MV-4-11 (cell line): ENCODE measurements at places on chromosomes 12 and 14.

- DNase-seq = no peak
Observed at GRCh38 chr12:47731723-47732122, 6.4 kb upstream of the ENDOU start.

- no peak for DNase-seq
Observed at GRCh38 chr12:31233061-31233730, 92.8 kb downstream of the SINHCAF start.

- no peak for DNase-seq
Observed at GRCh38 chr14:68783408-68784225, 9.2 kb downstream of the ZFP36L1 start.

GRCh38 chr14:102408724-102409123 is 46.0 kb downstream of the TECPR2 start:
- DNase-seq = no peak

DNA sequence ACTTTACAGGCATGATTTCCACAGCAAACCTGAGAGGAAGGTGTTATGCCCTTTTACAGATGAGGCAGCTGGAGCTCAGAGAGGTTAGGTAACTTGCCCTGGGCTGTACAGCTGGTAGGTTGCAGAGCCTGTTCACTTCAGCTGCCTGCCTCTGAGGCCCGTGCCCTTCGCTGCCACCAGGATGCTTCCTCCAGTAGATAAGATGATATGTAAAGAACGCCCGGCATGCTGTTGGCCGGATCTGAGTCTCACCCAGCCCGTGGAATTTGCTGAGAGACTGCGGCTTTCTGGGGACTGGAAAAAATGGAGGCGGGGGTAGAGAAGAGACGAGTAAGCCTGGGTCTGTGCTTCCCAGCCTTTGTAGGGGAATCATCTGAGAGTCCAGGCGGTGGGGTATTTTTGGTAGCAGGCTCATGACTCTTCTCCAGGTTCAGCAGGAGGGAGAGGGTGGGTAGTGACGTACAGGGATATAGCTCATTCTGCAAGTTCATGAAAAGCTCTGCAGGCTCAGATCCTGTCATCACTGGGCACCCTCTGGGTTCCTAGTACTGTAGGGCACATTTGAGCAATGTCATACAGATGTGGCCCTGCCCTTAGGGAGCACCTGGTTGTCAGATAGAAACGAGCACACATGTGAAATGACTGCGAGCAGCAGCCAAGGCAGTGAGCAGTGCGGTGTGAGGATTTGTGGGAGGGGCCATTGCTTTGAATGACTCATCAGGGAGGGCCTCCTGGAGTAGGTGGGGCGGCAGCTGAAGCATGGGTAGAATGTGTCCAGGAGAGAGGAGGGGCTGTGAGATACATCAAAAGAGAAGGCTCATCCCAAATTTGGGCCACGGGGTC is 159.4 kb downstream of the TSPAN9 start:
- no peak for DNase-seq

DNA sequence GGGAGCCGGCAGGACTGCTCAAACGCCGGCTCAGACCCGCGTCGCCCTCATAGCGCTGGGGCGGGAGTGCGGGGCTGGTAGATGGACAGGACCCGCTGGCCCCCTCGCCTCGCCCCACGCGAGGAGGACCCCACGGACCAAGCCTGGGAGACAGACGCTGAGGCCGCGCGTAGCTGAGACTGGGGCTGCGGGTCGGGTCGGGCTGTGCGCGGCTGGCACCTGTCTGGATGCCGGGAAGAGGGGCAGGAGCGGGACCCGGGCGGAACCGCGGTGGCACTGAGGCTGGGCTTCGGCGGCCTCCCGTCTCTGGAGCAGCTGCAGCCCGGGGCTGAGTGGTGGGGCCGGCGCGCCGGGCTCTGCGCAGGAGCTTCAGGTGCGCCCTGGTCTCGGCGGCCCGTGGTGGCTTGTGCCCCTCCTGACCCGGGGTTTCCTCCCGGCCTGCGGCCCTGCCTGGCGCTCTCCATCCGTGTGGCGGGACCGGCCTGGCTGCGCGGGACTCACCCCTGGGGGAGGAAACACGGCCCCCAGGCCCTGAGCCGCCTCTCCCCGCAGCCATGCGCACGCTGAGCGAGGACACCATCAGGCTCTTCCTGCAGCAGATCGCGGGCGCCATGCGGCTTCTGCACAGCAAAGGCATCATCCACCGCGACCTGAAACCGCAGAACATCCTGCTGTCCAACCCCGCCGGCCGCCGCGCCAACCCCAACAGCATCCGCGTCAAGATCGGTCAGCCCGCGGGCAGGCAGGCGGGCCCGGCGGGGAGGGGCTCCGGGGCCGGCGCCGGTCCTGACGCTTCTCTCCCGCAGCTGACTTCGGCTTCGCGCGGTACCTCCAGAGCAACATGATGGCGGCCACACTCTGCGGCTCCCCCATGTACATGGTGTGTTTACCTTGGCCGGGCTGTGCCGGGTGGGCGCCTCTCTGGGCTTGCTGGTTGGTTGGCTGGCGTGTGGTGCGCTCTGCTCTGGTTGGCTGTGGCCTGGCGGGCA is 14.0 kb downstream of the ULK1 start:
- DNase-seq = no peak

- DNase-seq = no peak
Observed at GRCh38 chr14:99731547-99732435, 47.7 kb downstream of the CYP46A1 start.
